ENCODE measurements at places on chromosomes 12 and 14.
A peak's percentile ranks its signal among the peaks of the same experiment; 100 is the strongest.

GRCh38 chr12:98425859-98426258, 89.5 kb upstream of the TMPO start:
- DNase-seq, result no peak

DNA sequence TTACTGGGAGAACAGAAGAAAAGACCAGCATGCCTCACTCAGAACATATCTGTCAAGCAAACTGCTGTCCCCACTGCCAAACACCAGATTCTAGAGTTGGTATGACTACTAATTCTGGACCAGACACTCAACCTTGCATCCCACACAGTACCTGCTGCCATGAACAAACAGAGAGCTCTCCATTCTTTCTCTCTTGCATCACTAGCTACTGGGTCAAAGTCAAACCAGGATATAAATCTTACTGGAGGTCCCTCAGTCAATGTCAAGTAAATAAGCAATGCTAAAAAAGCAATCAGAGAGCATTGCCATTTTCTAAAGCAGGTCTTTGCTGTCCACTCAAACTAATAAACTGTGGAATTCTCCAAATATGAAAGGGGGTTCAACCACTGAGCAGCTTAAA, 452.4 kb upstream of the SEL1L start:
- no peak for DNase-seq

- DNase-seq, result no peak
Measured at GRCh38 chr12:40792792-40793386, 100.7 kb downstream of the CNTN1 start.

GRCh38 chr12:93009533-93009932, 80.4 kb upstream of the EEA1 start:
- DNase-seq, result no peak

GRCh38 chr12:111758120-111758561, 8.6 kb upstream of the ALDH2 start:
- DNase-seq, result no peak

GRCh38 chr14:44803239-44803905, 158.4 kb downstream of the KLHL28 start:
- DNase-seq, result peak; percentile 48

DNA sequence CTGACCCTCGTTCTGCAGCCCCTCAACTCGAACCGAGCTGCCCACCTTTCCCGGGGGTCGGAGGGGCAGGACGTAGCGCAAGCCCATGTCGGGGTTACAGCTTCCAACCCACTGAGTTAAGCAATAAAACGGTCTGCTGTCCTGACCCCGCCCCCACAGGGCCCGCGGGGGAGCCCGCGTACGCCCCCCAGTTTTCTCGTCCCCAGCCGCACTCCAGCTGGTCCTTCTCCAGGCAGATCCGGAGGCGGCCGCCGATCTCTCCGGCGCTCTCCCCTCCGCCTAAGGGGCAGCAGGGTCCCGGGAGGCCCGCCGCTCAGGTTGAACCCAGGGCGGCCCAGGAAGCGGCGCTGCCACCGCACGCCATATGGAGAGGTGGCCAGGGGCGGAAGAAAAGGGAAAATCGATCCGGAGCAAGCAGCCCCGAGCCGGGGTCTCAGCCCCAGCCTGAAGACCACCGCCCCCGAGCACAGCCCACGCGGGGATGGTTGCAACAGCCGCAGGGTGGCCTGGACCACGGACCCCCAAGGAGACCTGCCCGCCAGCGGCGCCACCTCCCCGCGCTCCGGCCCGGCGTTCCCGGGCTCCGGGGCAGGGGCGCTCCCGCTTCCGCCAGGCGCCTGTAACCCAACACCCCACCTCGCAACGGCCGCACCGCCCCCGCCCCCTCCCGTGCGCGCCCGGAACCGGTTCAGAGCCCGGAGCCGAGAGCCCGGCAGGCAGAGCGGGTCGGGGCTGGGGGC, 760 bp downstream of the ACTN1 start:
- no peak for DNase-seq

- no peak for DNase-seq
Measured at GRCh38 chr12:77941401-77941800, 110.7 kb downstream of the NAV3 start.

- DNase-seq, result no peak
Measured at GRCh38 chr12:54025499-54026405, 2.5 kb upstream of the HOXC6 start.

GRCh38 chr12:5710260-5710878, 234.7 kb downstream of the ANO2 start:
- DNase-seq, result no peak

GRCh38 chr12:44847888-44848702, 28.0 kb downstream of the NELL2 start:
- no peak for DNase-seq

Data from stromal cell of bone marrow (primary cell).